Activated naive CD8-positive, alpha-beta T cell treated with anti-CD3 and anti-CD28 coated beads for 36 hours (primary cell): ENCODE measurements at places on chromosomes 12 and 14. TPM values are rescaled to one million over a fixed set of nuclear protein-coding genes. Genes with fewer than 3 reads are reported as not detected.

Gene TMTC1
- total RNA-seq: not detected

Gene BMP4
- not detected for total RNA-seq

Gene HSP90AA1
- total RNA-seq: 1,535 TPM

Gene PTCSC3
- total RNA-seq: not detected

DNA sequence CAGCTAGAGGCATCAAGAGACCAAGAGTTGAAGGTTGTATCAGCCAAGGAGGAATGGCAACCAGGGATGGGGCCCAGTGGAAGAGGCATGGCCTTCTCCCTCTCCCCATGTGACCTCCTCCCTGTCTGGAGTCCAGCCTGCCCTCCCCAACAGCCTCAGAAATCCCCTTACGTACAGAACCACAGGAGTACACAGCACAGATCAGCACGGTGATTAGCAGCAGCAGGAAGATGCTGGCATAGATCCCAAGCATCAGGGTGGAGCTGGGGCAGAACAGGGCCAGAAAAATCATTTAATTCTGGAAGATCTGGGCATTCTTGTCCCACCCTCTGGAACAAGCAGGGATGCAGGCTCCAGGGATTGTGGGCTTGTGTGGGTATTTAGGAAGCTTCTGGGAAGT lies 14.4 kb downstream of the ADCY6 start:
- H3K27me3 ChIP-seq: no peaks in the 10 kb centered on the region
- no peaks in the 10 kb centered on the region for H3K36me3 ChIP-seq
- H3K4me1 ChIP-seq: no peaks in the 10 kb centered on the region
- H3K27ac ChIP-seq: no peak overlapping the region
- DNase-seq: no peak

DNA sequence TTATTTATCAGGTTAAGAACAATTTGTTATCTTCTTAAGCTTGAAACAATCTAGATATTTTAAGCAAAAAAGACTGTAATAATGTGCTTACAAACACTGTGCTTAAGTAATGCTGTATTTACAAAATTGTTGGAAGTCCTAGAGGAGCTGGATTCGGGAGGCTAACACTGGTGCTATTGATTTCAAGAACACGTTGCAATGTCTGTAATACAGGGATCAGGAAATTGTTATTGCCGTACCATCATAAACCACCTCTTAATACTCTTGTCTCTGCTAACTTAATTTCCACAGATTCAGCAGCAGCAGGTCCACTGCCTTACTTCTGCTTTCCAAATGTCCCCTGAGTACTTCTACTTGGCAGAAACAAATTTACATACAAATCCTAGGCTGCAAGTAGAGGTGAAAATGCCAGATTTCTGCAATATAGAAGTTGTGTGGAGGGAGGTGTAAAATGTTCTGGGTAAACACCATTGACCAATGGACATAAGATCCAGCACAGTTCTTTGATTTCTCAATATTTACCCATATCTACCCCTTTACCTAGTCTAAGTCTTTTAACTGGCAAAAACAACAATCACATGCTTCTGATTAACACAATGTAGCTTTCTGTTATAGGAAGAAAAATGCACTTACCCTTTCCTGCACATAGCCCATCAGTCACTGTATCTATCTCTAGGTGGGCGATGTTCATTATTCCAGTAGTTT lies 663.4 kb downstream of the TMTC2 start:
- H3K27me3 ChIP-seq: no peaks in the 10 kb centered on the region
- H3K27ac ChIP-seq: no peak overlapping the region
- H3K4me1 ChIP-seq: no peaks in the 10 kb centered on the region
- DNase-seq: no peak
- H3K4me3 ChIP-seq: no peak overlapping the region

DNA sequence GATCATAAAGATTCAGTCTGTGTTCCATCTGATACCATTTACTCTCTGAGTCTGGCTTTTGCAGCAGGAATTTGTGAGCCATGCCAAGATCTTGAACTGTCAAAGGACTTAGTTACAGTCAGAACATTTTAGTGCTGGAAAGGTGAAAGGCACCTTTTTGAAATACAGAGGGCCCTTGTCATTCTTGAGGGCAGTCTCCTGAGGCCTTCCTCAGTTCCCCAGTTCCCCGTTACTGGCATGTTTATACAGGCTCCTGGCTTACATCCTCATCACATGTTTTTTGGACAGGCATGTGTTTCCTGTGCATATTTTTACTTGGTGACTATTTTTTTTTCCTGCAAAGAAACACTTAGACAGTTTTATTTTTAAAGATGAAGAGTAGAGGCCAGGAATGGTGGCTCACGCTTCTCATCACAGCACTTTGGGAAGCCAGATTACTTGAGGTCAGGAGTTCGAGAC lies 21.0 kb downstream of the CFAP54 start:
- no peaks in the 10 kb centered on the region for H3K36me3 ChIP-seq
- no peaks in the 10 kb centered on the region for H3K27me3 ChIP-seq
- no peak overlapping the region for H3K4me3 ChIP-seq
- H3K27ac ChIP-seq: no peak overlapping the region
